ENCODE measurements at places on chromosomes 12 and 14.

- no peak for DNase-seq
Measured at GRCh38 chr14:32572867-32573150, 243.7 kb downstream of the AKAP6 start.

GRCh38 chr14:35043046-35043445 is 3.0 kb upstream of the FAM177A1 start:
- no peak for DNase-seq

GRCh38 chr12:107091989-107092641 is 1.2 kb downstream of the CRY1 start:
- peak; percentile 90 for DNase-seq

- no peak for DNase-seq
Measured at GRCh38 chr14:95404583-95404982, 84.9 kb upstream of the CLMN start.

- DNase-seq: peak; percentile 64
Measured at GRCh38 chr12:106861984-106862916, 87.8 kb downstream of the RIC8B start.

DNA sequence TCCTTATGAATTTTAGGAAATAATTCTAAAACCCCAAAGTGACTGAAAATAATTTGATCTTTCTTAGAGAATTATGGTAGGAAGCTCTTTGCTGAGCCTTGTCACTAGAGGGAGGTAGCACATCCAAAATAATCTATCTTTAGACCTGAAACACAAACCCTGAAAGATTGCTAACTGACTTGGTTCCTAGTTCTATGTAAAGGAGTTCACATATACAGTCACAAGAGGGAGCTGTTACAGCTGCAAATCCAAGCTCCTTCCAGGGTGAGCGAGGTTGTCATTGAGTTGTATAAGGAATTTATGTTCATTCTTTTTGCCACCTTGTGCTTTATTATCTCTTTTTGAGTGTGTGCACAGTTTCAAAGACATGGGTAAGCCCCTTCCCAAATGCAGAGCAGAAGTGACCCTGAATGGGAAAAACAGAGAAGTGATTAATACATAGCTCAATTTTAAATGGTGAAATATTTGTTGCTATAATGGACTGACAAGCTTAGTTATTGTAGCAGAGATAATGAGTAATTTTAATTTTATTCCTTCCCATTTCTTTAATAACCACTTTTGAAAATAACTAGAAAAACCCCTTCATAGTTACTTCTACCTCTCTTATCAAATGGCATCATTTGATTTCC is 387.9 kb downstream of the DAD1 start:
- DNase-seq: peak; percentile 10

- DNase-seq: no peak
Measured at GRCh38 chr12:49667325-49668090, 39.7 kb downstream of the FMNL3 start.

- no peak for DNase-seq
Measured at GRCh38 chr14:54085232-54085761, 128.7 kb upstream of the BMP4 start.

DNA sequence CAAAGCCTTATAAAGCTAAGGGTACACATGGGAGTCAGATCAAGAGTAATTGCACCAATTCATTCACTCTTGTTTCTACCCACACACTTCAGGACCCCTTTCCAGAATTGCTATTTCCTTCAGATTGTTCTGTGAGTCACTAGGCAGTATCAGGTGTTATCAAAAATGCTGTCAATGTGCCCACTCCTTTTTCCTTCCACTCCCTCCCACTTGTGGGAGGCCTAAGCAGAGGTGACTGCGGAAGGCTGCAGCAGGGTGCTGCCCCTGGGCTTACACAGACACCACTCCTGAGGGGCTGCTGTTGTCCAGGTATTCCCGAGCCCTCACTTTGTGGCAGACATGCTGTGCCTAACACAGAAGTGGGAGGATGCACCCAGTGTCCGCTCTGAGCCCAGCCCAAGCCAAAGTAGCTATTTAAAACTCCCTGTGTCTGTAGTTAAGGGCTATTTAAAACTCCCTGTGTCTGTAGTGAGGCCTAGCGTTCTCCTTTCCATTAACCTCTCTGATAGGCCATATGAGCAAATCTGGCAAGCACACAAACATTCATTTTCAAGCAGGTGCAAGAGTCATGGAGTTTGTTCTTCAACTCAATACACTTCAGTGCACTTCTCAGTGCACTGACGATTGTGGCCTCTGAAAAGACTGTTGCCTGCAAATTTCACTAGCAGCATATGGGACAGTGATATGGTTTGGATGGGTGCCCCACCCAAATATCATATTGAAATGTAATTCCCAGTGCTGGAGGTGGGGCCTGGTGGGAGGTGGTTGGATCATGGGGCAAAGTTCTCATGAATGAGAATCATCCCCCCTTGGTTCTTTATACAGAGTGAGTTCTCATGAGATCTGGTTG is 117.8 kb downstream of the PHLDA1 start:
- DNase-seq: no peak

GRCh38 chr14:32076278-32077080 is 625 bp upstream of the ARHGAP5 start:
- DNase-seq: peak; percentile 81

- no peak for DNase-seq
Measured at GRCh38 chr14:93712838-93713724, 75.2 kb downstream of the PRIMA1 start.

DNA sequence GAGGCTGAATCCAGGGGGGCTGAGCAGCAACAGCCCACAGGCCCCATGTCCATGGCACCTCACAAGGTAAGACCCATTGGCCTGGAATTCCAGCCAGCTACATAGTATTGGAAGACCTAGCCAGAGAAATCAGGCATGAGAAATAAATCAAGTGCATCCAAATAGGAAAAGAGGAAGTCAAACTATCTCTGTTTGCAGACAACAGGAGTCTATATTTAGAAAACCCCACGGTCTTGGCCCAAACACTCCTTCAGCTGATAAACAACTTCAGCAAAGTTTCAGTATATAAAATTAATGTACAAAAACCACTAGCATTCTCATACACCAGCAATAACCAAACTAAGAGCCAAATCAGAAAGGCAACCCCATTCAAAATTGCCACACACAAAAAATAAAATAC is 16.9 kb downstream of the PDE6H start:
- no peak for DNase-seq

- DNase-seq: no peak
Measured at GRCh38 chr12:104669089-104669721, 212.5 kb downstream of the CHST11 start.

- DNase-seq: no peak
Measured at GRCh38 chr14:104132981-104133380, 5.4 kb upstream of the KIF26A start.

DNA sequence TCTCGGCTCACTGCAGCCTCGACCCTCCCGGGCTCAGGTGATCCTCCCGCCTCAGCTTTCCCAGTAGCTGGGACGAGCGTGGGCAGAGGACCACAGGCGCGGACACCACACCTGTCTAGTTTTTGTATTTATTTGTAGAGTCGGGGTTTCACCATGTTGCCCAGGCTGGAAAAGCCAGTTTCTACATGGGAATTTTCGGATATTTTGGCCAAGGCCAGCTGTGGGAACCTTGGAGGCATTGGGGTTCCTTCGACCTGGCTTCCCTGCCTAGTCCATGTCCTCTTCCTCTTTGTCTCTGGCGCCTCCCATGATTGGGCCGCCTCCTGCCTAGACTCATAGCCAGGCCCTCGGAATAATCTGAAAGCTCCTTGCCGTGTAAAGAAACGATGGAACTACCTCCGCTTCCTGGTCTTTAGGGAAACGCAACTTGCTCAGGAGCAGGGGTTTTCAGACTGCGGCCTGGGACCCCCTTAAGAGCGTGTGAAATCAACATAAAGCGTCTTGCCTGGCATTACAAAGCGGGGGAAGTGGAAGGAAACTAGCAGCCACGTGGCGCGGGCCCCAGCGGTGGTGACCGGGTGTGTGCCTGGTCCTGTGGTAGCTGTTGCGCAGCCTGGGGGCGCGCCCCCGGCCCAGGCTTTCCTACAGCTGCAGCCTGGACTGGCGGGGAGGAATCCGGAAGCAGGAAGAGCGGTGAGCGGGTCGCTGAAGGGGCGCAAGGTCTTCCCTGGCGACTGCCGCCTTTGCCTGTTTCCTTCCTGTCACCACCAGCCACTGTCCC is 1.4 kb upstream of the HSP90AA1 start:
- DNase-seq: no peak

DNA sequence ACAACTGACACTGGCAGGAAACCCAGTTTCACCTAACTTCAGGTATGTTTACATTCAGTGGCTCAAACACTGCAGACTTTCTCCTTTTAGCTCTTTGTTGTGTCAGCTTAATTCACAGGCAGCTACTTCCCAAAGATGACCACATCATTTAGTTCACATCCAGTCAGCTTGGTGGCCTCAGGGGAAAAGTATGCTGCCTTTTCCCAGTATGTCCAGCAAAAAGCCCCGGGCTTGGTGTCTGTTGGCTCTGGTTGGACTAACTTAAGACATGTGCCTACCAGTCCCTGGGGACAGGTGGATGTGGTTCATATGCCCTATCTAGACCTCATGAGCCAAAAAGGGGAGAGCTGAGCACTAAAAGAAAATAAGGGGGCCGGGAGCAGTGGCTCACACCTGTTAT is 56.4 kb downstream of the GOLGA5 start:
- DNase-seq: no peak

- DNase-seq: no peak
Measured at GRCh38 chr14:104384776-104385071, 194.8 kb upstream of the C14orf180 start.

DNA sequence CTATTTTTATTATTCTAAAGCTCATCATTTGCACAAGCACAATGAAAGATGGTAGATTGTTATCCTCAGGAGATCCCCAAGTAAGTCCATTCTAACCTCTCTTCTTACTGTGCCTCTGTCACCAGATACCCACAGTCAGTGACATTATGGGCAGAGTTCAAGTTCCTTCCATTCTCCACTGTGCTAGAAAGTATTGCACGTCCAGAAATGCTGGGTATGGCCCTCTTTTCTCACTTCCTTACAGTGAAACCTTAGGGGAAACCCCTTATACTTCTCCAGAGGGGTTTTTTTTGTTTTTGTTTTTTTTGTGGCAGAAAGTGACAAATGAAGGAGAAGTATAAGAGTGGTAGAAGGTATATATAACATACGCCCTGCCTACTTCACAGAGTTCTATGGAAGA is 102.9 kb downstream of the DIO2 start:
- no peak for DNase-seq

GRCh38 chr12:108985750-108986149 is 35.1 kb downstream of the SVOP start:
- DNase-seq: no peak

DNA sequence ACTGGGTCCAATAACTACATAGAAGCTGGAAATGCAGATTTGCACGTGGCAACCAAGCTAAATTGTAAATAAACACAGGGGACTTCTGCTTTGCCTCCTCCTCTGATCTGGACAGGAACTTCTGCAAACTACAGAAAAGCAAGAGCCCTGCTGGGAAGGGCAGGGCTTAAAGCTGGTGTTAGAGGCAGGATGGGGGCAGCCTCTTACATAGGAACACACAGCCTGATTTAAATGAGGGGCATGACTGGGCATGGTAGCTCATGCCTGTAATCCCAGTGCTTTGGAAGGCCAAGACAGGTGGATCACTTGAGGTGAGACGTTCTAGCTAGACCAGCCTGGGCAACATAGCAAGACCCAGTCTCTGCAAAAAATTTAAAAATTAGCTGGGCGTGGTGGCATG is 46.7 kb downstream of the ERH start:
- no peak for DNase-seq

GRCh38 chr12:120190386-120190785 is 4.1 kb downstream of the GCN1 start:
- no peak for DNase-seq

- no peak for DNase-seq
Measured at GRCh38 chr12:66836623-66837310, 157.9 kb upstream of the GRIP1 start.

- no peak for DNase-seq
Measured at GRCh38 chr12:107318556-107318805, 225.1 kb upstream of the CRY1 start.

DNA sequence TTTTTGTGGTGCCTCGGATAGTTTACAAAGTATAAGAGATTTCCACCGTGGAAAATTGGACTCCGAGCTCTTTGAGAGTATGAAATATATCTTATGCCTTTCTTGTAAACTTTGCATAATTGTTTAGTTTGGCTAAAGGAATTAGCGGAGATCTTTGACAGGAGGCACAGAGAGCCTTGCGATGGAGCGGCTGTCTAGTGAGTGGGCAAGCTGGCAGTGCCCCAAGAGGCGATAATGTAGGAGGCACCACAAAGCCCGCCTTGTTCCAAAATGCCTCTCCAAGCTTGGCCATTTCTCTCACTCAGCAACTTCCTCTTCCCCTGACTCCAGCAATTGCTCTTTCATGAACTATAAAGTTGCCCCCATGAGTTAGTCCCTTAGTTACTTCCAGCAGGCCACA is 270.1 kb upstream of the PRICKLE1 start:
- DNase-seq: no peak

GRCh38 chr12:105419606-105420005 is 89.1 kb downstream of the C12orf75 start:
- DNase-seq: no peak

- DNase-seq: no peak
Measured at GRCh38 chr12:124359671-124360581, 65.0 kb downstream of the RFLNA start.

GRCh38 chr14:55851961-55852360 is 266.2 kb upstream of the PELI2 start:
- DNase-seq: no peak

GRCh38 chr14:67941456-67942018 is 122.0 kb downstream of the RAD51B start:
- no peak for DNase-seq

DNA sequence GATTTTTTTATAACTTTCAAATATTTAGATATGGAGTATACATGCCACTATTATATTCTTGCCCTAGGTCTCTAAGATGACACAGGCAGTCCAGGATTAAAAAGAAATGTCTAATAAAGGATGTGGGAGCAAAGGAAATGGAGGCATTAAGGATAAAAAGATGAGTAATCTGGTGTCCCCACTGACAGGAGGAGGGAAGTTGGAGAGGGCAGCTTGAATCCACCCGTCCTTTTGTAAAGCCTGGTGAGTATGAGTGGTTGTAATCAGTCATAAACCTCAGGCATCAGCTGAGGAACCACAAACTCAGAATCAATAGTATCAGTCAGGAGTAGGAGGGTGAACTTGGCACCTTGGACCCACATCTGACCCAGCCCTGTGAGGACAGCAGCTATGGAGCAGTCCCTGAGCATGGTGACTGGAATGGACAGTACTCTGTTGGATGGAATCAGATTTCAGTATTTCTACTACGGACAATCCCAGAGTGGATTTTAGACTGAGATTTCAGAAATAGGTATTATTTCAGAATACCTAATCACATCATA is 100.5 kb downstream of the EXOC5 start:
- DNase-seq: no peak

GRCh38 chr14:56057071-56057741 is 61.0 kb upstream of the PELI2 start:
- no peak for DNase-seq

- DNase-seq: no peak
Measured at GRCh38 chr14:74754157-74754556, 9.0 kb upstream of the YLPM1 start.

DNA sequence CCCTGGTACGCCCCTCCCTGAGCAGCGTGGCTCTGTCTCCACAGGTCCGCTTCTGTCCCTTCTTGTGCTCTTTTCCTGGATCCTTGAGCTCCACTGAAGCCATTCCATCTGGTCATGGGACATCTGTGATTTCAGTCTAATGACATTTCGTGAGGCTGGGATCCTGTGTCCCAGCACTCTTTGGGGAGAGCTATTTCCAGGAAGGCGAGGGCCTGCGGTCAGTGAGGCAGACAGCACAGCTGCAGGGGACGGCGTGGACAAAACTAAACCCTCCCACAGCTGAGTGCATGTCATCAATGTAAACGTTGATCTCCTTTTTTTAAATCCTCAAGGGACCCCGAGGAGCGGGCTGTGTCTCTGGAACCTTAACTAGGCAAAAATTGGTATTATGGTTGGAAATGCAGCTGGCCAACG is 127.7 kb downstream of the DACT1 start:
- DNase-seq: no peak
